Activated naive CD4-positive, alpha-beta T cell treated with anti-CD3 and anti-CD28 coated beads, Interleukin-2, amount 50 U/mL, for 16 hours (primary cell): ENCODE measurements at places on chromosomes 1 and 21.

DNA sequence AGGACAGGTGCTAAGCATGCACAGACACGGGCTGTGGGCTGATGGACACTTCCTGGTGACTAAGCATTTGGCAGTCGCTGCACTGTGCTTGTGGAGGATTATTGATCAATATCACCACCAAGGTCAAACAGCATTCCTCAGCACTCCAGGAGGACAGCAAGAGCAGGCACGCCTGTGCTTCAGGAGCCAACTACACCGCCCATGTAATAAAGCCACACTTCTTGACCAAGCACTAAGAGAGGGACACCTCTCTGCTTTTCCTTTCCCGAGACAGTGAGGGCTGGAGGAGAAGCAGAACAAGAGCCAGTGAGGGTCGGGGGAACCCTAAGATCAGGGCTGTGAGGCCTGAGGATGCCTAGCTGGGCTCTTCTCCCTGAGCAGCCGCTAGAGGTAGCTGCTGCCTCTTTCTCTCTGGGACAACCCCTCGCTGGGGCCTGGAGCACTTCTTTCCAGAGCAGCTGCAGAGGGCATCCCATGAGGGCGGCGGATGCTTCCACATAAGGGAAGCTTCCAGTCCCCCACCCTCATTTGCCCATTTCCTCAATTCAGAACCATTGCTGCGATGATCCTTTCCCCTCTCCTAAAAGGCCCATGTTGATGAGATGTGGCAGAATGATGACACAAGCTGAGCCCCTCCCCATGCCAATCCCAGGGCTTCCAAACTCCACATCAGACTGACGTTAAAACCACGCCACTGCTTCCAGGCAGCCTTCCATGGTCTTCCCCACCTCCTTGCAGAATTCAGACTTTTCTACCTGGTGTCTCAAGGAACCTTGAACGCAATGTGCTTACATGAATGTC is 19.1 kb downstream of the RAB7B start:
- DNase-seq = no peak

- DNase-seq = no peak
These were observed 40.2 kb downstream of the LGR6 start for GRCh38 chr1:202233804-202234203.

DNA sequence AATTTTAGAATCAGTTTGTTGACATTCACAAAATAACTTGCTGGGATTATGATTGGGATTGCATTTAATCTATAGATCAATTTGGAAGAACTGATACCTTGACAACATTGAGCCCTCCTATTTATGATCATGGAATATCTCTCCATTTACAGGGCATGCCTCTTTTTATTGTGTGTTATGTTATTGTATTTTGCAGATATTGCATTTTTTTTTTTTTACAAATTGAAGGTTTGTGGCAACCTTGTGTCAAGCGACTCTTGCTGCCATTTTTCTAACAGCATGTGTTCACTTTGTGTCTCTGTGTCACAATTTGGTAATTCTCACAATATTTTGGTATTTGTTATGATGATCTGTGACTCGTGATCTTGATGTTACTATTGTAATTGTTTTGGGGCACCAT is 46.3 kb downstream of the EDARADD start:
- DNase-seq = no peak

DNA sequence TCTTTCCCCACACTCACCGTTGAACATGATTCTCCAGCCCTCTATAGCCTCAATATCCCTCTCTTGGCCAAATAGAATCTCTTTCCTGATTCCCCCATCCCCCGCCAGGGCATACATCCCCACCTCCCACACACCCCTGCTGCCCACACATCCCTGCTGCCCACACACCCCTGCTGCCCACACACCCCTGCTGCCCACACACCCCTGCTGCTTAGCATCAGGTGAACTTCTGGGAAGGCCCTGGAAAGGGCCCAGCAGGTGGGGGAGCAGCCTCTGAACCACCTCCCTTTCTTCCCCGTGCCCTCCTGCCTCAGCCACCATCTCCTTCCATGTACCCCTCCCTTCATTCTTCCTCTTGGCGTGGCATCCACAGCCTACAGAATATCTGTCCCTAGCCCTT is 15.9 kb upstream of the IFNLR1 start:
- no peak for DNase-seq

- DNase-seq = no peak
These were observed 159.8 kb upstream of the USP24 start for GRCh38 chr1:55374801-55375616.
